Brain microvascular endothelial cell (primary cell): ENCODE measurements at places on chromosomes 6 and 20.

DNA sequence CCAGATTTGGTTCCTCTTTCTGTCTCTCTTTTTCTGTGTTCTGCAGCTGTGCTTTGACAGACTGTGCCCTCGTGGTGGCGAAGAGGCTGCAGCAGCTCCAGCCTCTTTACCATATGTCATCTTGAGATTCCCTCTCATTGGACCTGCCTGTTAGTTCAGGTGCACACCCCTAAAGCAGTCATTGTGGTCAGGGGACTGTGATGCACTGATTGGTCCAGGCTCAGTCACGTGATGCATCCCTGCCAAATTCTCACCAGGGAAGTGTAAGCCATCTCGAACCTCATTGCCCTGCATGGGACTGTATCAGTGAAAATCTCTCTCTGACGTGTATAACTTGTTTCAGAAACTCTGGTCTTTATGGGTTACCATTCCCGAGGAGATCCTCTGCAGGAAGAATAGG lies 160.3 kb downstream of the EYA2 start:
- DNase-seq: no peak

GRCh38 chr6:139591075-139591865 lies 216.8 kb upstream of the CITED2 start:
- DNase-seq: no peak

DNA sequence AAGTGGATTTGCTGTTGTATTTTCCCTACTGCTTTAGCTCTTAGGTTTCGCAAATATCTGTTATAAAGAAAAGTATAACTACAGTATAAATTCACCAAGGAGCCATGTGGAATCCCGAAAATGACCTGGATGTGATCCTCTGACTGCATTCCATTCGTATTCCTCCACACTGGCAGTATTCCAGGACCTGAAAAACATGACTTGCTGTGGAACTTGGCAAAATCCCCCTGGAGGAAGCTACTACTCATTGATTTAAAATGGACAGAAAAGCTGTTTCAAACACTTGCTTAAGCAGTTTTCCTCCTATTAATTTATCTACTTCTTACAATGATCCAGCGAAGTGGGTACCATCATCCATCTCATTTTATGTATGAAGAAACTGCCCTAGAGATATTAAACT lies 13.3 kb upstream of the ENPP5 start:
- DNase-seq: peak; percentile 68

GRCh38 chr6:158508450-158508849 lies 51.4 kb upstream of the TMEM181 start:
- no peak for DNase-seq

- DNase-seq: no peak
Measured at GRCh38 chr6:147716434-147716833, 207.9 kb downstream of the SAMD5 start.
